Right atrium auricular region (tissue), 2 donors: ENCODE measurements at places on chromosomes 4 and X.
A peak's percentile ranks its signal among the peaks of the same experiment; 100 is the strongest.

- DNase-seq, result no peak
Observed at GRCh38 chr4:121462660-121463261, 81.9 kb upstream of the QRFPR start.

- DNase-seq, result no peak
Observed at GRCh38 chr4:165059386-165059785, 5.7 kb downstream of the TRIM75 start.

GRCh38 chr4:91330555-91331137, 973.1 kb upstream of the GRID2 start:
- no peak for DNase-seq

GRCh38 chr4:47703008-47703407, 134.9 kb downstream of the CORIN start:
- DNase-seq, result no peak

DNA sequence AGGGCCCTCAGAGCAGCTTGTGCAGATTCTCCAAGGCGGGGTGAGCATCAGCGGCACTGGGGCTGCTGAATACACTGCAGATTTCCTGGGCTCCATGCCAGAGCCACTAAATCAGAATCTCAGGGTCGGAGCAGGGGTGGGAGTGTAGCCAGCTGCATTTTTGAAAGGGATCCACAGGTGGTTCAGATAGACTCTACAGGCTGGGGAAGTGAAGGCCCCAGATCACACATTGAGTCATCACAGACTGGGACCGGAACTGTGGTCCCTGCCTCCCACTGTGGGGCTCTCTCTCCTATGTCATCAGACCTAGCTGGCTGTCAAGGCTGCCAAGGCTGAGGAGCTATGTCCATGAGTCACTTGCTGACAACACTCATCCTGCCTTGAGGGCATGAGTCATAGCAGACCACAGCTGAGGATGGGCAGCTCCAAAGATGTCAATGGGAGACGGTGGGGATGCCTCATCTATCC, 162.3 kb upstream of the MAMLD1 start:
- peak; percentile 84 for DNase-seq

DNA sequence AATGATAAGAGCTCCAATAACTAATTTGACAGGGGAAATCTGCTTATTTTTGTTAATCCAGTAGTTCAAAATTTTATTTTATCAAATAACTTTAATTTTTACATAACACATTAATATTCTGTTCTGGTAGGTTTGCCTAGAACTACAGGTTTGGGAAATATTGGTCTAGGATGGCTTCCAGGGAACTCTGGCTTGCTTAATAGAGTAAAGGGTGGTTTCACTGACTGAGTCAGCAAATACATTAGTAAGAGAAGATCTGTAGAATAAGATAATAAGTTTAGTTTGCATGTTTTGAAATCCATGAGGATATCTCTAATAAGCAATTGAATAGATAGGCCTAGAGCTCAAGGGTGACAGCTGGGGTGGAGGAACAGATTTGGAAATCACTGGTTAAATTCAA, 500.7 kb downstream of the ZNF674 start:
- DNase-seq, result no peak

DNA sequence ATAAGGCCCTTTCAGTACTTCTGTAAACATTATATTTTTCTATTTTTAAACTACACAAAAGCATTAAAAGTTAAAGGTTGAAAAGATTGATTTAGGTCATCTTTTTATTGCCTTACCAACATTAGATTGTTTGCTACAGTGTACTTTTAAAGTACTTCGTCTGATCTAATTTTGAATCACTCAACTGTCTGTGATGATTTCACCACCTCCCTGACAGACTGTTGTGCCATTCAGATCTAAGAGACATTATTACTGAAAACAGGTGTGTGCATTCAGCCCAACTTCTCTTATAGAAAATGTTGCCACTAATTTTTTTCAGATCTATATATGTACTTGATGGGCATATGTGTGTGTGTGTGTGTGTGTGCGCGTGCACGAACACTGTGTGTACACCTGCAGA, 39.3 kb downstream of the GASK1B start:
- no peak for DNase-seq

DNA sequence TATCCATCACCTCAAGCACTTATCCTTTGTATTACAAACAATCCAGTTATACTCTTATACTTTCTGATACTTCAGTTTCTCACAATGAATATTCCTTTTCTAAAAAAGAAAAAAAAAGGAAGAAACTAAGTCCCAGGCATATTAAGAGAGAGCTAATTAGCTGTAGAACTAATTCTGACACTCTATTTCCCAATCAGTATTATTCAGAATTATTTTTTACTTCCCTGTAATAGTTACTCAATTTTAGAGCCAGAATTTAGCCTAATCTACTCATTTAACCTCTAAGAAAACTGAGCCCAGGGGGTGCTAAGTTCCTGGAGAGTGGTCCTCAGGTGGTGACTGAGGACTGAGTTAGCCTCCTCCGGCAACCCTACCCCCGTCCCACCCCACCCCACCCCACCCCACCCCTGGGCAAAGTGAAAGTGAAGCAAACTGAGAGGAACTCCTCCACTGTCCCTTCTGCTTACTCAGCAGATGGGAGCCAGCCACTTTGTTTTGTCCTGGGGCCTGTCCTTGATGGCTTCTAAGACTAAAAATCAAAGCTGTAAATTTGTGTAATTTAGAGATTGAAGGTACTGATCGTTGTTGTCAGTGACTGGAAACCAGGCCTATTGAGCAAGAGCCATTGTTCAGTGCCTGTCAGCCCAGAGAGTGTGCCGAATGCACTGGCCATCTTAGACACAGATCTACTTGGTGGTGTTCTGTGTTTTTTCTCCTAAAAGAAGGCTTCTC, 162.1 kb downstream of the CBR4 start:
- DNase-seq, result no peak
